Fibroblast of pulmonary artery (primary cell): ENCODE measurements at places on chromosomes 5 and 9.

DNA sequence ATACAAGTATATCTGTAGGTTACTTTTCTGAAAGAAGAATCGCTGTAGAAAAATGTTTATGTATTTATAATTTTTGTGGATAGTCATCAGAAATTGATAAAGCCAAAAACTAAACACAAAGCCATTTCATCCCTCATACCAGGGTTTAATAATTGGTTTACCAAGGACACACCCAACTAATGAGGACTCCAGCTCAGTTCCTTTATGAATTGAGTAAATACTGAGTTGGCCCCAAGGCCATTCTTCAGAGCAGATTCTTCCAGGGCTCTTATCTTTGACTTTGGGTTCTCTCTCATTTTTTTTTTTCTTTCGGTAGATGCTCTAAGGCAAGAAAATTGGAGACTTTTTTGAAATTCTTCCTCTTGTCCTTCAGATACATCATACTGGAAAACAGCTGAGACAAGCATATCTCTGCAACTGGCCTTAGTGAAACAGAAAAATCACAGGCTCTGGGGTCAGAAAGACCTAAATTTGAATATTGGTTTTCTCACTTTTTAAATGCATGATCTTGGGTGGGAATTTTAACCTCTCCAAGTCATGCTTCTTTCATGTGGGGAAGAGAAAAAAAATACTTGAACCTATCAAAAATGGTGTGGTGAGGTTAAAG, 401.8 kb downstream of the ARHGEF28 start:
- no peak for DNase-seq

DNA sequence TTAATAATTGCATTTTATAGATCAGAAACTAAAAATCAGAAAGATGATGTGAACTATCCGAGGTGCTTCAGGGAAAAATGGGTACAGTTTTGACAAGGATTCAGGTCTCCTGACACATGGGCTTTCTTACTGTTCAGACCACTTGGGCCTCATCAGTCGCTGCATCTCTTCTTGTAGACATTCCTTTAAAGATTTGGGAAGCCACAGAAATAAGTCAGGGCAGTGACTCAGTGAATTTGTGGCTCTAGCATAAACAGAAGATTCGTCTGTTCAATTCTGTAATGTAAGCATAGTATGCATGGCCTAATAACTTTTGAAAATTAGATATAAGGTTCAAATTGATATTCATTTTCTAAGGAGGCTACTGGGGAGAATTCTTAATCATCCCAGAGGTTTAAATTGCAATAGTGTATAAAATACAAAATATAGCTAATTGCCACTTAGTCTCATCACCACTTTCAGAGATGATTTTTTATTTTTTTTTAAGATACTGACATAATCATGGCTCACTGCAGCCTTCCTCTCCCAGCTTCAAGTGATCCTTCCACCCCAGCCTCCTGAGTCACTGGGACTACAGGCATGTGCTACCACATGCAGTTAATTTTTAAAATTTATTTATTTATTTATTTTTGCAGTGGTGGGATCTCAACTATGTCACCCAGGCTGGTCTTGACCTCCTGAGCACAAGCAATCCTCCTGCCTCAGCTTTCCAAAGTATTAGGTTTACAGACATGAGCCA, 48.9 kb downstream of the RASEF start:
- DNase-seq, result no peak

- DNase-seq, result no peak
These were observed 102.3 kb upstream of the MAP3K1 start for GRCh38 chr5:56712895-56713591.

DNA sequence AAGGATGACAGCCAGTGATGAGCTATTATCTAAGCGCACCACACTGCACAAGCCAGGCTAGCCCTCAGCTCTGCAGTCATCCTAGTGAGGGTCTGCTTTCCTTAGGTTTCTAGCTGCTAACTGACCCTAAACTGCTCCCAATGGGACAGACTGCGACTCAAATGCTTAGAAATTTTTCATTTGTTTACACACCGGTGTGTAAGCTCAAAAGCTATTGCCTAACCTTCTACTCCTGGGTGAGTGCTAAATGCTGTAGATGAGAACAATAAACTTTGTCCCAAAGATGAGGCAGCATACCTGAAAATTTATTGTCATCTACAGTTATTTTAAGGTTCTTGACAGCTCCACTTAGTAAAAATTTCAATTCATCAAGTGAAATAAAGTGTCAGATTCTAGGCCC, 311.4 kb downstream of the TMEM167A start:
- no peak for DNase-seq

- no peak for DNase-seq
These were observed 34.1 kb upstream of the IQGAP2 start for GRCh38 chr5:76368941-76369340.

DNA sequence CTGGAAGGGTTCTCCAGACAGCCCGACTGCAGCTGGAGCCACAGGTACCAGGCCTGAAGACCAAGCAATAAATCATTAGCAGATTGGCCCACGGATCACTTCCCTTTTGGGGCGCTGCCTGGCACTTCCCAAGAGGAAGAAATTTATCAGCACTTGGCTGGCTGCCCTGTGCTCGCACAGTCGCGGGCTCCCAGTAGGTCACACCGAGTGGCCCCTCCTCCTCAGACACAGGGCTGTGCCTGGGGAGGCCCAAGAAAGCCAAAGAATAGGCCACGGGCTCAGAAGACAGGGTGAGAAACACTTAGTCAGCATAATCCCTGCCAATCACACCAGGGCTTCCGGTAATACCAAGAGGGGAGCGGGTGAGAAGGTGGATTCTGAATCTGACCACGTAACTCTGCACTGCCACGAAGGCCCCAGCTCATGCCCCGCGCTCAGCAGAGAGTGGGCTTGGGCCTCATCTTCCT, 115.7 kb upstream of the MSX2 start:
- no peak for DNase-seq

GRCh38 chr5:109718216-109718615, 28.5 kb downstream of the MAN2A1 start:
- DNase-seq, result no peak

- DNase-seq, result no peak
These were observed 178.8 kb upstream of the C9orf72 start for GRCh38 chr9:27752069-27752468.

DNA sequence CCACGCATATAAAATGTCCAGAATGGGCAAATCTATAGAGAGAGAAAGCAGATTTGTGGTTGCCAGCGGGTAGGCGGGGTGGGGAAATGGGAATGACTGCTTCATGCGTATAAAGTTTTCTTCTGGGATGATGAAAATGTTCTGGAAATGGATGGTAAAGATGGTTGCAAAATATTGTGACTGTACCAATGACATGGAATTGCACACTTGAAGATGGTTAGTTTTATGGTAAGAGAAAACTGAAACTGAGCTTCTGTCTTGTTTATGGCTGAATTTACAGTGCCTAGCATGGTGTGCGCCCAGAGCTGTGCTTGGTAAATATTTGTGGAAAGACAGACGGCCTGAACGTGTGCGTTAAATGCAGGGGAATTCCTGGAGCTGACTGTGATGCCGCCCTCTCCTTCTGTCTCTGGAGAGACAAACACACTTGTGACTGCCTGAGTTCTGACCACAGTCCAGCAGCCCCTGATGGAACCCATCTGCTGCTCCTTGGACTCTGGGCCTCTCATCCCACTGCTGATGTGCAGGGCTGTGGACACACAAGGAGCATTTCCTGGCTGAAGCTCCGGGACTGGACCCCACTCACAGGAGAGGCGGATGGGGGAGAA, 8.6 kb upstream of the PTGES start:
- peak; percentile 83 for DNase-seq

- DNase-seq, result no peak
These were observed 23.1 kb upstream of the ACOT12 start for GRCh38 chr5:81417052-81417451.

DNA sequence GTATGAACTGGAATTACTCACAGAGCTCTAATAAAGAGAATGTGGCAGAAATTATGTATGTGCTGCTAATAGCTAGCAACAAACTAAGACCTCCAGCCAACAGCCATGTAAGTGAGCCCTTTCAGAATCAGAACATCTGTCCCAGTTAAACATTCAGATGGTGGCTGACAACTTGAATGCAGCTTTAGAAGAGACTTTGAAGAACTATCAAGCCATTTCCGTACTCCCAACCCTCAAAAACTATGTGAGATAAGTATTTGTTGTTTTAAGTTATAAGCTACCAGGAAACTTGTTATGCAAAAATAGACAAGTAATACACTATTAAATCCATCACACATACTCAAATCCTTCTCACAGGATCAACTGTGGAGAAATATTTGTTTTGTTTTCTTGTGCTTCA, 205.2 kb upstream of the EDIL3 start:
- no peak for DNase-seq

DNA sequence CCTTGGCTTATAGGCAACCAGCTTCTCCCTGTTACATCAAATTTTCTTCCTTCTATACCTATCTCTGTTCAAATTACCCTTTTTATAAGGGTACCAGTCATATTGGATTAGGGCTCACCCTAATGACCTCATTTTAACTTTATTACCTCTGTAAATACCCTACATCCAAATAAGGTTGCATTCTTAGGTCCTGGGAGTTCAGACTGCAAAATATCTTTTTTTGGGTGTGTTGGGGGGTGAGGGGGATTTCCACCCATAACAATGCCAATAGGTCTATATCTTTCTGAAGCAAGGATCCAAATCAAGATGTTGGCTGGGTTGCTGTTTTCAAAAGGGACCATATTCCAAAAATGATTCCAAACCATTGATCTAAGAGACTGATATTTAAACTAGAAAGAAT, 141.7 kb downstream of the XRCC4 start:
- no peak for DNase-seq

DNA sequence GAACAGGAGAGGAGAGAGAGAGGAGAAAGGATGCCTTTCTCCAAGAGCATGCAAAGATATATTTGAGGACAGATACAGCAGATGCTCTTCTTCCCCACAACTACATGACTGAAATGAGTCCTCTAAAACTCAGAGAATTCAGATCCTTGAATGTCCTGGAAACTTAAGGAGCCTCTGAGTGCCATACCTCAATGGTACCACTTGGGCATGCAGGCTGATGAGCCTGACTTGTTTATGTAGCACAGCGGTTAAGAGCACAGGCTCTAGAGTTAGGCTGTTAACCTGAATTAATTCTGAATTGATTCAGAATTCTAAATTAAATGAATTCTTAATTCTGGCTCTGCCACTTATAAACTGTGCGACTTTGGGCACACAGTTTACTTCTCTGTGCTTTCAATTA, 5.7 kb downstream of the PLPPR1 start:
- DNase-seq, result no peak

- DNase-seq, result no peak
These were observed 4.4 kb upstream of the CREBRF start for GRCh38 chr5:173051746-173052145.
